Naive thymus-derived CD4-positive, alpha-beta T cell (primary cell): ENCODE measurements at places on chromosomes 12 and 14. TPM values are rescaled to one million over a fixed set of nuclear protein-coding genes. Genes with fewer than 3 reads are reported as not detected.

Gene HRK
- not detected for polyA plus RNA-seq

Gene TEAD4
- not detected for polyA plus RNA-seq

Gene OR4N5
- polyA plus RNA-seq = not detected

Gene CLEC1B
- polyA plus RNA-seq = not detected

Gene CEBPE
- 0.65 TPM for polyA plus RNA-seq

Gene RILPL1
- polyA plus RNA-seq = 0.29 TPM

Gene THTPA
- 18.1 TPM for polyA plus RNA-seq

Gene EGLN3
- 0.71 TPM for polyA plus RNA-seq

Gene KRT6C
- not detected for polyA plus RNA-seq

Gene GRIN2B
- not detected for polyA plus RNA-seq

Gene TBX3
- polyA plus RNA-seq = not detected

Gene DLGAP5
- not detected for polyA plus RNA-seq

Gene UBE2N
- polyA plus RNA-seq = 170 TPM

Gene NEMF
- 36.8 TPM for polyA plus RNA-seq

Gene GPR84
- not detected for polyA plus RNA-seq

Gene FOXG1
- polyA plus RNA-seq = not detected

Gene DAO
- polyA plus RNA-seq = not detected

Gene MDGA2
- not detected for polyA plus RNA-seq

Gene INHBE
- not detected for polyA plus RNA-seq

Gene LRRC43
- polyA plus RNA-seq = not detected

Gene CATSPERB
- polyA plus RNA-seq = 0.64 TPM

Gene SOAT2
- polyA plus RNA-seq = not detected

Gene KCNMB4
- 1.7 TPM for polyA plus RNA-seq

Gene TCL1B
- not detected for polyA plus RNA-seq

Gene APOLD1
- 0.25 TPM for polyA plus RNA-seq

Gene EIF2S3B
- 0.27 TPM for polyA plus RNA-seq

Gene SERPINA3
- not detected for polyA plus RNA-seq

Gene KRT6B
- not detected for polyA plus RNA-seq

Gene CHMP4A
- 121 TPM for polyA plus RNA-seq

Gene PROX2
- 0.06 TPM for polyA plus RNA-seq

Gene NAV3
- polyA plus RNA-seq = not detected

Gene RBP5
- not detected for polyA plus RNA-seq

Gene RASSF8
- polyA plus RNA-seq = not detected

Gene RASSF9
- not detected for polyA plus RNA-seq

Gene INHBC
- polyA plus RNA-seq = not detected

Gene CLEC2A
- 0.22 TPM for polyA plus RNA-seq

Gene ATG2B
- polyA plus RNA-seq = 1.8 TPM

Gene PCNX1
- polyA plus RNA-seq = 11.2 TPM

Gene SPIC
- not detected for polyA plus RNA-seq

Gene PTPRO
- 6.4 TPM for polyA plus RNA-seq
